Stomach (tissue), 19 donors: ENCODE measurements at places on chromosomes 6 and 20. TPM values are rescaled to one million over a fixed set of nuclear protein-coding genes. Genes with fewer than 3 reads are reported as not detected.

DNA sequence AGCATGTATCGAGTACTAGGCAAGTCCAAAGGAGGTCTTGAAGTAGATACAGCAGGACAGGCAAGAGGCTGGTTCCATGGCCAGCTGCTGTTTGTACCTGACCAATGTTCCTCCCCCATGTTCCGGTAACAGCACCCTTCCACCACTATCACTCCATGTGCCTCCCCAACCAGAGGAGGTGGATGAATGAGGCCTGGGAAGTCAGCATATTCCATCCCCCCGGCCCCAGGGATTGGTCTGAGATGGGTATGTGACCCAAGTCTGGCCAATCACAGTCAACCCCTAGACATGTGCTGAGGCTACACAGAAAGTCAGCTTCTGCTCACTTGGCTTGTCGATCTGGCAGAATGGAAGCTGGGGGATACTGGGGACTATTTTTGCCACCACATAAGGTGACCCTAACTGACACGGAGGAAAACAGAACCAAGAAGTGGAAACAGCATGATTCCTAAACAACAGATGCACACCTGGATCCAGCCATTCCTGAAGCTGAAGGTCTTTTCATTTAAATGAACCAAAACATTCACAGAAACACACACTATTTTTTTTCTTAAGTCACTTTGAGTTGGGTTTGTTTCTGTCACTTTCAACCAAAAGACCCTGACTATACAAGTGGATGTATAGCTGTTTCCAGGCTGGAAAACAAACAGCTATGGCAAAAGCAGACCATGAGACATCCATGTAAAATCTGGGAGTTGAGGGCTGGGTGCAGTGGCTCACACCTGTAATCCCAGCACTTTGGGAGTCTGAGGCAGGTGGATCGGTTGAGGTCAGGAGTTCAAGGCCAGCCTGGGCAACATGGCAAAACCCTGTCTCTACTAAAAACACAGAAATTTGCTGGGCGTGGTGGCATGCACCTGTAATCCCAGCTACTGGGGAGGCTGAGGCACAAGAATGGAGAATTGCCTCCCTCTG lies 70.4 kb upstream of the PTPN1 start:
- DNase-seq = no peak

GSTA1 gene
- 292 TPM for polyA plus RNA-seq

- DNase-seq = peak; percentile 95
These were observed 34.1 kb downstream of the ERGIC3 start for GRCh38 chr20:35575958-35576357.

SUMO4 gene
- polyA plus RNA-seq = not detected

- no peak for DNase-seq
These were observed 344.9 kb upstream of the JAG1 start for GRCh38 chr20:11018668-11019170.

DNA sequence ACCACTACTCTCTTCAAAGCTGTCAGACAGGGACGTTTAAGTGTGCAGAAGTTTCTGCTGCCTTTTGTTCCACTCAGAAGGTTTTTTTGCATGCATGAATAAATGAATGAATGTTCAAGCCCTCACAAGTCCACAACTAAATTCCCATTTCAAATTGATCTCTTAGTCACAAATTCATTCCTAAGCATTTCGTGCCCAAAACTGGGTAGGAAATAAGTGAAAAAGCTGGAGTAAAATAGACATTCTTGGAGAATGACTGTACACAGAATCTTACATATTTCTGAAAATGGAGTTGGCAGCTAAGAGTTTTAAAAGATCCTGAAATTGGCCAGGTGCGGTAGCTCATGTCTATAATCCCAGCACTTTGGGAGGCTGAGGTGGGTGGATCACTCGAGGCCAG lies 117.6 kb downstream of the PERP start:
- no peak for DNase-seq

GRCh38 chr20:53364646-53365045 lies 229.0 kb downstream of the ZNF217 start:
- no peak for DNase-seq

HFE gene
- polyA plus RNA-seq = 1.5 TPM

GRCh38 chr20:25529295-25529951 lies 55.9 kb downstream of the NINL start:
- no peak for DNase-seq

DNA sequence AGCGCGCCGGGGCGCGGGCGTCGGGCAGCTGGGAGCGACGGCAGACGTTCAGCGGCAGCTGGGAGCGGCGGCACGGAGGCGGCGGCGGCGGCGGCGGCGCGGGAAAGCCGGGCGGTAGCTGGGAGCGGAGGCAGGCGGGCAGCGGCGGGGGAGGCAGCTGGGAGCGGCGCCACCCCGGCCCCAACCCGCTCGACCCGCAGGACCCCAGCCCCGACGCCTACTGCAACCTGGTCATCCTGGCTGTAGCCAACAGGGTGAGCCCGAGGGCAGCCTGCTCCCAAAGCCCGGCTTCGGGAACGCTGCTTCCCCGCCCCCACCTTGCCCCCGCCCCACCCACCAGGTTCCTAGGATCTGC lies 8.9 kb downstream of the CCM2L start:
- peak; percentile 60 for DNase-seq

SIRPD gene
- polyA plus RNA-seq = not detected

DNA sequence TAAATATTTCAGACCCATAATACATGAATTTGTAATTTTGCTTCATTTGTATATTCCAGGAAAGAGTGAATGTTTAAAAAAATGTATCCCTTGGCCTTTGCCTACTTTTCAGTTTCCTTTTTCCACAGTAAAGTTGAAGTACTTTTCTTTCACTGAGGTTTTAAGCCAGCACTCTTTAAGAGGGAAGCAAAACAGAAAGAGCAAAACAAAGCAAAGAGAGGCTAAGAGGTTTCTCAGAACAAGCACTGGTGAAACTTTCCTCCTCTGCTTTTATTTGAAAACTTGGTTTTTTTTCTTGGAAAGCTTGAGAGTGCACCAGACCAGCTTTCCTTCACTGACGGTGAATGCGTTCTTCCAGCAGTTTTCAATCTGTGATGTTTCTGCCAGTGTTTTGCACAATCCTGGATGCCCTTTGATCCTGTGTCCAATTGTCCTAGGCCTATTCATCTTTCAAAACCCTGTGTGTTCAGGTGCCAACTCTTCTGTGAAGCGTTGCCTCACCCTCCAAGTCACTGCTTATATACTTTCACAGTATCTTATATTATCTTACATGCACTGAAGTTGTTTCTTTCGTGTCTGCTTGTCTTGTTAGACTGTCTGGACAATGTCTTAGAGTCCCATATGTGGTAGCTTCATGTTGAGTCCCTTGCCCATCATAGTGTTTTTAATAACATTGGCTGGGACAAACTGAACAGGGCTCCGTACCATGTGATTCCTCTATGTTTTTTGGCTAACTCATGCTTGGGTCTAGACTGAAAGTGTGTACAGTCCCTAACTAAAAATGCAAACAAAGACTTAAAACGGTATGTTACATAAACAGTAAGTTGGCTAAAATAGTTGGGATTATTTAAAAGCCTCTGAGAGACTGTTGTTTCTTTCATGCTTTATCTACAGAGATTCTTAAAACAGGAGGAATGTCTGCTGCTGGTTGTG lies 1.9 kb downstream of the RNF217 start:
- DNase-seq = peak; percentile 51

- no peak for DNase-seq
These were observed 81.2 kb downstream of the PDE7B start for GRCh38 chr6:135932651-135933050.

GRCh38 chr6:49121970-49122369 lies 341.1 kb downstream of the MMUT start:
- DNase-seq = no peak

DNA sequence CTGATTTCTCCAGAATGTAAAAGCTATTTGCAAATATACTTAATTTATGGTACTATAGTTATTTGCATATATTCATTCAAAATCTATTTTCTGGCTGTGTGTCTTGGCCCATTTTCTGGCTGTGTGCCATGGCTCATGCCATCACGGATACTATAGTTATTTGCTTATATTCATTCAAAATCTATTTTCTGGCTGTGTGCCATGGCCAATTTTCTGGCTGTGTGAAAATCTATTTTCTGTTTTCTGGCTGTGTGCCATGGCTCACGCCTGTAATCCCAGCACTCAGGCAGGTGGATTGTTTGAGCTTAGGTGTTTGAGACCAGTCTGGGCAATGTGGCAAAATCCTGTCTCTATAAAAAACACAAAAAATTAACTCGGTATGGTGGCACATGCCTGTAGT lies 28.9 kb upstream of the RIPK1 start:
- no peak for DNase-seq

SLC22A3 gene
- polyA plus RNA-seq = 2.4 TPM

HEY2 gene
- polyA plus RNA-seq = 0.83 TPM

- DNase-seq = no peak
These were observed 254.4 kb upstream of the PMEPA1 start for GRCh38 chr20:57964011-57964862.

GRCh38 chr6:119627908-119628669 lies 278.5 kb upstream of the MAN1A1 start:
- DNase-seq = peak; percentile 15

DNA sequence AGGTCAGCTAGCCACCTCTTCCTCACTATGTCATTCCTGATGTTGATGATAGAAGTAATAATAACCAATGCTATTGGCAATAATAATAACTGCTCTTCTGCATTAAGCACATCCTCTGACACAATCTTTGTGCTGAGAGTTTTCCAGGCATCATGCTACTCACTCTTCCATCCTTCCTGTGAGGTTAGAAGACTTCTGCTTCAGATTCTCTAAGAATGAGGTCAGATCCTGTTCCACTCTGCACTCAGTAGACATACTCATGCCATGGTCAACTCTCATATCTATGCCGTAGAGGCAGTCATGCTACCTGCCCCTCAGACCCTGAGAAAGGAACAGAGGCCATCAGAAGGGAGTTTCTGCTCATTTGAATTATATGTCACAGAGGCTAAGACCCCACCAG lies 98.1 kb upstream of the TOP1 start:
- no peak for DNase-seq

- no peak for DNase-seq
These were observed 126.5 kb downstream of the SLC24A3 start for GRCh38 chr20:19338960-19339359.

DNA sequence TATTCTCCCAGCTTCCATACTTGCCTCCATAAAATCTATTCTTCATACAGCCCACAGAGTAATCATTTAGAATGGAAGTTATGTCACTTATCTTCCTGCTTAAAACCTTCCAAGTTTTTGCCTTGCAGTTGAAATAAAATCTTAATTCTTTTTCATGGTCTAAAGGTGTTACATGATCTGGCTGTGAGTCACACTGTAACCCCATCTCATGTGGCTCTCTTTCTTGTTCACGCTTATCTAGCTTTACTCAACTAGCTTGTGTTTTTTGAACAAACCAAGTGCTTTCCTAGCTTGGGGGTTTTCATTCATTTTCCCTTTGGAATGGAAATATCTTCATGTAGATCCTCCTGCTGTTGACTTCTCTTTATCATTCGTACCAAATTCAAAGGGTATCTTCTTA lies 23.6 kb upstream of the THEMIS start:
- no peak for DNase-seq

GRCh38 chr20:49029203-49029602 lies 16.9 kb upstream of the CSE1L start:
- no peak for DNase-seq
